ENCODE measurements at places on chromosomes 13 and 19.

GRCh38 chr19:53466726-53467484 is 628 bp upstream of the ZNF813 start:
- DNase-seq: no peak

GRCh38 chr13:21050288-21051197 is 10.8 kb downstream of the LATS2 start:
- DNase-seq: no peak

GRCh38 chr19:18949858-18950257 is 8.8 kb upstream of the HOMER3 start:
- DNase-seq: no peak

- DNase-seq: no peak
Observed at GRCh38 chr19:4052114-4052992, 14.3 kb downstream of the ZBTB7A start.
